ENCODE measurements at places on chromosomes 6 and 20.
A peak's percentile ranks its signal among the peaks of the same experiment; 100 is the strongest.

- no peak for DNase-seq
These were observed 537 bp downstream of the CSTF1 start for GRCh38 chr20:56392881-56393482.

DNA sequence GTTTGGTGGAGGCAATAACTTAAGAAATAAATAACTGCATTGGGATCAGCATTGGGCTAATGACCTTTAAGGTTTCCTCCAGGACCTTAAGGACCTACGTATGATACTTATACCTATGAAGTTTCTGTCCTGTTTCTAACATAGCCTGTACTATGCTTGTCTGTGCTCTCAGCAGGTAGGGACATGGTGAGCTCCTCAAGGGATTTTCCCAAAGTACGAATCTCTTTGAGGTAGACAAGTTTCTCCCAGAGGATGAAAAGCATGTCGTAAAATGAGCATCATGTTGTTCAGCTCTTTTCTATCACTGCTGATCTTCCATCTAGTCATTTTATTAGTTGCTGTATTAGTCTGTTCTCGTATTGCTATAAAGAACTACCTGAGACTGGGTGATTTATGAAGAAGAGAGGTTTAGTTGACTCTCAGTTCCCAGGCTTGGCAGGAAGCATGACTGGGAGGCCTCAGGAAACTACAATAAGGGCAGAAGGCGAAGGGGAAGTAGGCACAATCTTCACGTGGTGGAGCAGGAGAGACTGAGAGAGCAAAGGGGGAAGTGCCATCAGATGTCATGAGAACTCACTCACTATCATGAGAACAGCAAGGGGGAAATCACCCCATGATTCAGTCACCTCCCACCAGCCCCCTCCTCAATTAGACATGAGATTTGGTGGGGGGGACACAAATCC is 77.8 kb upstream of the TGM3 start:
- peak; percentile 40 for DNase-seq

- DNase-seq, result no peak
These were observed 195.4 kb upstream of the RUNX2 start for GRCh38 chr6:45132658-45133294.

- no peak for DNase-seq
These were observed 12.0 kb downstream of the XRN2 start for GRCh38 chr20:21315138-21315537.

- no peak for DNase-seq
These were observed 203.0 kb downstream of the CDC5L start for GRCh38 chr6:44590471-44590870.

DNA sequence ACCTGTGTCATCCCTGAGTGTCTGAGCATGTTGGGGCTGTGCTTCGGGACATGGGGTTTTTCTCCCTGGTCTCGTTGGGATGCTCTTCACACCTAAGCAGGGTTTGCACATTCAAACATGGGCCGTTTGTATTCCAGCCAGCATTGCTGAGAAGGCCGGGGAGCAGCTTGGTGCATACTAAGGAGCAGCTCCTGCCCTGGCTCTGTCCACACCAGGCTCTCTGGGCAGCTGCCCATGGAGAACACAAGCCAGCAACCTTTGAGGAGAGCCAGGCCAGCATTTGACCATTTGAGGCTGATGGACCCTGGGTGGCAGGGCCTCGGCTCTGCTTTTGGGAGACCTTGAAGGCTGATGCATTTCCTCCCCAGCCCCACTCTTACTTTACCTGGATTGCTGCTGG is 92.1 kb downstream of the PHACTR3 start:
- no peak for DNase-seq

- no peak for DNase-seq
These were observed 188.1 kb downstream of the CD83 start for GRCh38 chr6:14305624-14306023.

GRCh38 chr6:43547222-43547621 is 28.6 kb downstream of the XPO5 start:
- no peak for DNase-seq

DNA sequence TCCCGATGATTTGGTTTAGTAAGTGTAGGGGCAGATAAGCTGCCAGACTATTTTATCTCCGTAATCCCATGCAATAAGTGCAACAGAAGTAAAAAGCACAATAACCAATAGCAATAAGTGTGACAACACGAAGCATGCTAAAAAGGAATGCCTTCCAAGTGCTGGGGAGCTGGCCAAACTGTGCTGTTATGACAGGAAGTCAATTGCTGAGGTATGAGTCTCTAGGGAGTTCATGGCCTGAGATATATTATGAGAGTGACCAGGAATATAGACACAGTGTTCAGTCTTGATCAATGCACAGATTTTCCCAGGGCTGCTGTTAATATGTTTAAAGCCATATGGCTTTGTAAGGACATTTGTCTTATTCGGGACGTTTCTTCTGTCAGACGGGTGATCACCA is 10.5 kb upstream of the ANGPT4 start:
- peak; percentile 60 for DNase-seq

DNA sequence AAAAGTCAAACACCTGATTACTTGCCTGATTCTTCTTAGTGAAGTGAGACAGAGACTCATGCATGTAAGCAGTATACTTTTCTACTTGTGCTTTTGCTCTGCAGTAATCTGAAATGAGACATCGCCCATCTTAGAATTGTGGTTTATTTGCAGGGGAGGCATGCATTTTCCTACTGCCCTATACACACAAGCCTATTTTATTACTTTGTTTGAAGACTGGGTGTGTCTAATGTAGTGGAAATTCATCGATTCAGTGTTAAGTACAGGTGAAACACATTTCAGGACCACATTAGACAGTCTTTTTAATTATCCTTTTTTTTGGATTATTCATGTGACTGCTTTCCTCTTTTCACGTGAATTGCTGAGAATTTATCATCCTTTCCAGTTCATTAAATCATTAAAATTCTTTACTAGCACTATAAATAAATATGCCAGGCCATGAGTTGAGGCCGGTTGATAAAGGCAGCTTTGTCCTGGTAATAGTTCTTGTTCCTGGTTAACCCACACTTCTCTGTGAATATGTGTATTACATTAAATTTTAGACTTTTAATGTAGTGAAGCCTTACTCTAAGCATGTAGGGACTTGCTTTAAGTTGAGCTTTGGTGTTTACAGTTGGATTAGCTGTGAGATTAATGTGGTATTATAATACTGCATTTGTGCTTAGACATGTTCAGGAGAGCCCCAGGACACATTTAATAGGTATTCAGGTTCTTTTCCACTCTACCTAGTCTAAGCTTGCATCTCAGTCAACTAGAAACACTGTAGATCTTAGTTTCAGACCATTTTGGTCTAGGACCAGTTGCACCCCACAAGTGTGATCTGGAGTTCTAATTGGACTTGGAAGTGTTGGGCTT is 10.8 kb upstream of the BTBD3 start:
- no peak for DNase-seq
